ENCODE measurements at places on chromosomes 7 and 10.

- no peak for DNase-seq
These were observed 15.2 kb downstream of the SLC13A4 start for GRCh38 chr7:135712796-135713195.

GRCh38 chr10:88538048-88538447 lies 45.1 kb downstream of the RNLS start:
- DNase-seq, result no peak

GRCh38 chr7:126150278-126150958 lies 1102.3 kb downstream of the GRM8 start:
- no peak for DNase-seq

DNA sequence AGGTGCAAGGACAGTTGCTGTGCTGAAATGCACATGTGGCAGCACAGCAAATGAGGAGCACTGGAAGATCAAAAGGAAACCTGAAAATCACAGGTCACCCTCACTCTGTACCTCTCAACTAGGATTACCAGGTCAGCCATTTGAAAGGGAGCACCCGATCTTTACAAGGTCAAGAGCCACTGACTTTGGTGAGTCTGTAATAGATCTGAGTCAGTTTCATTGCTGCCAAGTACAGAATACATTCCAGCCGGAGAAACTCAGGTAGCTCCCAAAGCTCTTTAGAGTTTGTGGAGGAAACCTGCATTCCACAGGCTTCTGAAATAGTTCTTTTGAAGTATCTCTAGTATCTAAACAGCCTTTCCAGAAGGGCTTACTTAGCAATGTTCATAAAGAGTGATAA lies 217.5 kb downstream of the SNX13 start:
- DNase-seq, result no peak

- no peak for DNase-seq
These were observed 195.3 kb upstream of the TPK1 start for GRCh38 chr7:145031162-145031561.

DNA sequence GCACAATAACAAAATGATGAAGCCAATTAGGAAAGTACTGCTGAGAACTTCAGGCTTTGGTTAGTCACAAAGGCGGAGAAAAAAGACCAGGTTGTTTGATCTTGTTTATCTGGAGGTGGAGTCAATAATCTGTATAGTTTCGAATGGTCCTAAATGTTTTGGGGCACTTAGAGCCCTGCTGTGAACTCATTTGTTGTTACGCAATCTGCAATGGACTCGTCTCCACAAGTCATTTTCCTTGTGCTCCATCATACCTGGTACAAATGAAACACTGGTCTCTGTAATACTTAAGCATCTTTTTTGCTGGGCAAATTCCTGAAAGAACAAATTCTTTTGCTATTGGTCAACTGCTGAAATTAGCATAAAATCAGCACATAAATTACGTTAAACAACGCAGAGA lies 430.5 kb downstream of the GATA3 start:
- no peak for DNase-seq

DNA sequence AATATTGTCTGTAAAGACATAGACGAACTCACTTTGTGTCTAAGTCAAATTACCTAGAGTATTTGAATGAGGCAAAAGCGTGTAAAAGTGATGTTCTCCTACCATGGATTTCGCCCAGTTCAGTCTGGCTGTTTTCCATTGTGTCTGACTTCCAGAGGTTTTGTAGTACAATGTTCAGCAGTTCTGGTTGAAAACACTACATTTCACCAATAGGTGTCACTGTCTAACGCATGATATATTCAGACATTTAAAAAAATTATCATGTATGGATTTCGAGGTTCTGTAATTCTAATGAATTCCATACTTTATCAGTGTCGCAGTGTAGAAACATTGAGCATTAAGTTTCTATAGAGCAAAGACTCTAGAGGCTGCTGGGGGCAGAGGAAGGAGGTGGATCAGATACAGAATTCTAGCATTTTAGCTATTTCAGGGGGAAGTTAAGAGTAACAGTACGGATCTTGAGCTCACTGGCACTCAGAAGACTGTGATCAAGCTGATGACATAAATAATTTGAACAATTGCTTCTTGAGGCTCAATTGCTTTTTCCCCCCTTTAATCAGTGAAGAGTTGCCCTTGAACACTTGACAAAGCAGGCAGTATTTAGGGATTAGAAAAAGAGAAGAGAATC lies 196.9 kb upstream of the RHOBTB1 start:
- peak; percentile 32 for DNase-seq

DNA sequence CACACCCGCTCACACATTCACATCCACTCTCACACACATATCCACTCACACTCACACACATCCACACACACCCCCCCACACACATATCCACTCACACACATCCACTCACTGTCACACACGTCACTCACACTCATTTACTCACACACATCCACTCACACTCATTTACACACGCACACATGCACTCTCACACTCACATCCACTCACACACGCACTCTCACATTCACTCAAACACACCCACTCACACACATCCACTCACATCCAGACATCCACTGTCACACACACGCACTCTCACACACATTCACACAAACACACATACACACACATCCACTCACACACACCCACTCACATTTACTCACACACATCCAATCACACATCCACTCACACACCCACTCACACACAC lies 18.3 kb downstream of the PWWP2B start:
- DNase-seq, result no peak

- DNase-seq, result no peak
These were observed 59.4 kb downstream of the SHH start for GRCh38 chr7:155752756-155753445.

GRCh38 chr10:64271983-64272382 lies 750.8 kb downstream of the REEP3 start:
- DNase-seq, result no peak

DNA sequence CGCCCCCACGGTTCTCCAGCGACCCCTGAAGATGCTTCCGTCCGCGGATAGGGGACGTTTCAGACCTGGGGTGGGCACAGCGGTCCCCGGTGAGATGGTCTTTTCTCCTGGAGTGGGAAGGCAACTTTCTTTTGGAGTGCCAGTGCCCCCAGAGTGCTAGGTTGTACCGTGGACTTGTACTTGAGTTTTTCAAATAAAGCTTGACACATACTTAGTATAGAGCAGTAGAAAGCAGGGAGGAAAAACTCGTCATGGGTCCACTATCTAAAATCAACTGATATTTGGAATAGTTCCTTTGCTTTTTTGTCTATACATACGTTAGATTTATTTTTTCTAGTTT lies 28.4 kb downstream of the RBM20 start:
- DNase-seq, result no peak

DNA sequence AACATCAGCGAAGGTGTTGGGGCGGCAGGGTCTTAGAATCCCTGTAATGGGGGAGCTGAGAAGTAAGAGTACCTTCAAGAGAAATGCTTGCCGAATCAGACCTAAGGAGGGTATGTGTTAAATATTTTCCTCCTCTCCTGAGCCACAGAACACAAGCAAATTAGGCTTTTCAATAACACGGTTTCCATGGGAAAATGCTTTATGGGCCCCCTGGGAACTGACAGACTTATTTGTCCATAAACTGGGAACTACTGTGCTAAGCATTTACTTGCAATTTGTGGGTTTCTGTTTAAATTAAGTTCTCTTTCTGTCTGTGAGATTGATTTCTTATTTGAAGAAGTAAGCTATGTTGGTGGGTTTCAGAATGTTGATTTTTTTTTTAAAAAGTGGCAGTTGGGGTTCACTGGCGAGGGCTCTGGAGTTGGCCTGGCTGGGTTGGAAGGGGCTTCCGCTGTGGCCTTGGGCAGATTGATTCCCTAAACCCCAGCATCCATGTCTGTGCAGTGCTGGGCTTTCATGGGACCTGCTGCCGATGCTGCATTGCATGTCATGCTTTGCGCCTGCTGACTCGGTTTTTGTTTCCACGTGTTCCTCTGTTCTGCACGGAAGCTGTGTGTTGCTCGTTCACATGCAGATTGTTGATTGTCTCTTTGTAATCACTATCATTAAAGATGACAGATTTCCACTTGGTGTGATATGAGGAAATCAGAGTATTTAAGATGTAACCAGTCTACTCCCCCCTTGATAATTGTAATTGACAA lies 7.2 kb downstream of the RBM17 start:
- no peak for DNase-seq

GRCh38 chr10:131282961-131283360 lies 28.6 kb downstream of the TCERG1L start:
- DNase-seq, result no peak

- no peak for DNase-seq
These were observed 59.0 kb downstream of the PALD1 start for GRCh38 chr10:70537398-70538194.
